ENCODE measurements at places on chromosomes 6 and 20.

- no peak overlapping the region for H3K4me3 ChIP-seq
- H3K36me3 ChIP-seq, result no peaks in the 10 kb centered on the region
- no peak for DNase-seq
- no peaks in the 10 kb centered on the region for H3K4me1 ChIP-seq
- no peak overlapping the region for H3K27ac ChIP-seq
Observed at GRCh38 chr20:56171087-56172012, 77.2 kb upstream of the MC3R start.

- H3K4me1 ChIP-seq, result peaks cover 61% of the 10 kb centered on the region
- H3K27me3 ChIP-seq, result no peaks in the 10 kb centered on the region
- peak overlapping the region; percentile 42 for H3K27ac ChIP-seq
- H3K36me3 ChIP-seq, result peaks cover 3% of the 10 kb centered on the region
Observed at GRCh38 chr20:32362901-32363364, 4.8 kb downstream of the ASXL1 start.

GRCh38 chr6:139882234-139882633 lies 507.8 kb upstream of the CITED2 start:
- H3K4me3 ChIP-seq, result no peak overlapping the region
- H3K4me1 ChIP-seq, result peaks cover 25% of the 10 kb centered on the region
- no peaks in the 10 kb centered on the region for H3K27me3 ChIP-seq
- no peaks in the 10 kb centered on the region for H3K36me3 ChIP-seq

- H3K4me3 ChIP-seq, result no peak overlapping the region
- no peaks in the 10 kb centered on the region for H3K27me3 ChIP-seq
- H3K27ac ChIP-seq, result no peak overlapping the region
- no peak for DNase-seq
Observed at GRCh38 chr20:49948178-49948577, 12.0 kb downstream of the RNF114 start.

DNA sequence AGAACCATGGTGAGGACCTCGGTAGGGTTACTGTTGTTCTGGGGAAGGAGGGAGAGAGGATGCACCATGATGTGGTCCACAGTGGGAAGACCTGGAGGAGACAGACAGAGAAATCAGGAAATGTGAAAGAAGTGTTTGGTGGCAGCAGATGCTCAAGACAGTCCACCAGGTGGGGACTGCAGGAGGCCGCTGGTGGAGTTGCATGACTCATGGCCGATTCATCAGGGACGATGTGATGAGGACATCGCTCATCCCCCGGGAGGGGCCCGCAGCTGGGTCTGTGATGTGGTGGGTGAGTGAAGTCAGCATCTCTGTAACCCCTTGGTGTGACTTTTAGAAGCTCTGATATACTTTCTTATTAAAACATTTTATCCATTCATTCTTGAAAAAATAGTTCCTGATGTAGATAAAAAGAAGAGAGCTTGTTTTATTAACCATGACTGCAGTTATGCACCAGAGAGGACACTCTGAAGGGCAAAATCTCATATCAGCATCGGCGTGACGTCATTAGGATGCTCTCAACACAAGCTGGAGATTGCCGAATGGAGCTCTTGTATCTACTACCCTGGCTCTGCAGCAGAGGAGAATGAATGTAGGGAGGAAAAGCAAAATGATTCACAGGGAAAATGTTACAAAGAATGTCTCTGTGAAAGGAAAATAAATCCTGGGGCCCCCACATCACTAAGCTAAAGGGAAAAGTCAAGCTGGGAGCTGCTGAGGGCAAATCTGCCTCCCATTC lies 71.2 kb downstream of the RAMACL start:
- no peak overlapping the region for H3K27ac ChIP-seq
- no peaks in the 10 kb centered on the region for H3K36me3 ChIP-seq
- H3K4me3 ChIP-seq, result no peak overlapping the region
- DNase-seq, result no peak
- peaks cover 14% of the 10 kb centered on the region for H3K4me1 ChIP-seq
- H3K27me3 ChIP-seq, result no peaks in the 10 kb centered on the region

DNA sequence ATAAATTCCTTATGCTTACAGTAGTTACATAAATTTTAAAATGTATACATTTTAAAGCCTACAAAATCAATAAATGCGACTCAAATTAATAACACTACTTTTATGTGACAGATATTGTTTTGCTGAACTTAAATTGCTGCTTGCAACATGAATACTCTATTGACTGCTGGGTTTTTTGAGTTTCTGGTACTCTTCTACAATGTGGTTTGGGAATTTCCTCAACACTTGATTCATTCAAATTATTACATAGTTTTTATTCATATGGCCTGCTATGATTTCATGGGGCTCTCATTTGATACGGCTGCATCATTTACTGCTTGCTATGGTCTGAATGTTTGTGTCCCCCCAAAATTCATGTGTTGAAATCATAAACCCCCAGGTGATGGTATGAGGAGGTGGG lies 2.3 kb upstream of the TXLNB start:
- H3K36me3 ChIP-seq, result no peaks in the 10 kb centered on the region
- no peak overlapping the region for H3K4me3 ChIP-seq
- no peaks in the 10 kb centered on the region for H3K27me3 ChIP-seq
- no peak overlapping the region for H3K27ac ChIP-seq
- H3K4me1 ChIP-seq, result peaks cover 41% of the 10 kb centered on the region
- DNase-seq, result no peak

DNA sequence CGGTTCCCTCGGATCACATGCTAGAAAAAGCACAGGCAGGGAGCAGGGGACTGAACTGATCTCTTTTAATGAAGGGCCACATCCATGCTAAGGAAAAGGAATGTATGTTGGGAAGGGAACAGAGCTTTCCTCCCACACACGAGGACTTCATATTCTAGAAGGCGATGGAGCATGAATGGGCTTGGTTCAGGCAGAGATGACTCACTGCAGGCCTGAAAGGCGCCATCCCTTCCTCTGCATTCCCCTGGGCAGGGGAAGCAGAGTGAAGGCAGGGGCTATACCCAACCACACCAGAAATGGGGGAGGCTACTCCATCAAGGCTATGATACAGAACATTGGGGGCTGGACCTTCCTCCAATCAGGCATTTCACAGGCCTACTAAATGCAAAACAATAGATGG lies 30.6 kb downstream of the ELMO2 start:
- no peaks in the 10 kb centered on the region for H3K4me1 ChIP-seq
- no peak overlapping the region for H3K27ac ChIP-seq
- H3K36me3 ChIP-seq, result peaks cover 78% of the 10 kb centered on the region
- no peak for DNase-seq

DNA sequence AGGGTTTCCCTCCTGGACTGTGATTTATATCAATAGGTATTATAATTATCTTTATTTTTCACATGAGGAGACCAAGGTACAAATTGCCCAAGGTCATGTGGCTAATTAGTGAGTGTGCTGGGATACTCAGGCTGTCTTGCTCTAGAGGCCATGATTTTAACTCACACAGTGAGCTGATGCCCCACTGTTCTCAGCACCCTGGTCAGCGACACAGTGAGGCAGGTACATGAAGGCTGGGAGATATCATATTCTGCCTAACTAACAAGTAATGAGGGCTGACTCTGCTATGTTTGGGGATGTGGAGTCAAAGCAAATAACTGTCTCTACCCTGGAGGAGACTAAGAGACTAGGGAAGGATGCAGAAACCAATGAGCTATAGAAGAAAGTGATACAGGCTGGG lies 501.1 kb downstream of the PTPRT start:
- no peak overlapping the region for H3K27ac ChIP-seq
- no peaks in the 10 kb centered on the region for H3K36me3 ChIP-seq
- no peak overlapping the region for H3K4me3 ChIP-seq
- no peak for DNase-seq
- no peaks in the 10 kb centered on the region for H3K27me3 ChIP-seq
- H3K4me1 ChIP-seq, result no peaks in the 10 kb centered on the region

DNA sequence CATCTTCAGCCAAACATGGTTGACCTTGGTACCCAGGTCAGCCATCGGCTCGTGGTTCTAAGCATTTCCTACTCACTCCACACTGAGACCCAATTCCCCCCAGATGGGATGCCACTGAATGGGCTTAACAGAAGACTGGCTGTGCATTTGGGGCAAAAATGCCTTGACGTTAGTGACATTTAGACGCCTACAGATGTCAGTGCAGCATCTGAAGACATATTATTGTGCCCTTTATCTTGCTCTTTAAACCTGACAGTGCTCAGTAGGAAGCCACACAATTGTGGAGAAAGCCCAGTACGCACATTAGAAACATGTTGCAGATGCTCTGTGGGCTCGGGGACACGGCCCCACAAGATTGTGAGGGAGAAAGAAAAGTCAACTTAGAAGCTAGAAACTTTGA lies 414.7 kb downstream of the PTPRT start:
- no peak overlapping the region for H3K4me3 ChIP-seq
- DNase-seq, result no peak
- H3K36me3 ChIP-seq, result no peaks in the 10 kb centered on the region
- no peaks in the 10 kb centered on the region for H3K4me1 ChIP-seq

- H3K27ac ChIP-seq, result no peak overlapping the region
- no peak overlapping the region for H3K4me3 ChIP-seq
- no peaks in the 10 kb centered on the region for H3K4me1 ChIP-seq
- no peaks in the 10 kb centered on the region for H3K36me3 ChIP-seq
Observed at GRCh38 chr20:23095499-23095898, 9.4 kb upstream of the CD93 start.

DNA sequence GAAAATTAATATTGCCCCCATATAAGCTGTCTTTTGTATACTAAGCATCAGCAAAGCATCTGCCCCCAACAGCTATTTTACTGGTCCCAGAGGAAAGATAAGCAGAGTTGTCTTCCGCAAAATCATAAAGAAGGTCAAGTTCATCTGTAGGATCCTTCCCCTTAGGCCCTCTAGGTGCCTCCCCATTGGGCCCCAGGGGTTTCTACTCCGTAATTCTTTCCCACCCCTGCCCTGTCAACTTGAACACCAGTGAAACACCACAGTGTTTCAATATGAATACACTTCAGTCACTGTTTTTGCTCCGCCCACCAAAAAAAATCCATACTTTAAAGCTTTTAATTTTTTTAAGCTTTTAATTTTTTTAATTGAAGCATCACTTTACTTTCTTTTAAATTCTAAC lies 159.2 kb downstream of the ATXN1 start:
- DNase-seq, result no peak
- H3K4me3 ChIP-seq, result no peak overlapping the region

DNA sequence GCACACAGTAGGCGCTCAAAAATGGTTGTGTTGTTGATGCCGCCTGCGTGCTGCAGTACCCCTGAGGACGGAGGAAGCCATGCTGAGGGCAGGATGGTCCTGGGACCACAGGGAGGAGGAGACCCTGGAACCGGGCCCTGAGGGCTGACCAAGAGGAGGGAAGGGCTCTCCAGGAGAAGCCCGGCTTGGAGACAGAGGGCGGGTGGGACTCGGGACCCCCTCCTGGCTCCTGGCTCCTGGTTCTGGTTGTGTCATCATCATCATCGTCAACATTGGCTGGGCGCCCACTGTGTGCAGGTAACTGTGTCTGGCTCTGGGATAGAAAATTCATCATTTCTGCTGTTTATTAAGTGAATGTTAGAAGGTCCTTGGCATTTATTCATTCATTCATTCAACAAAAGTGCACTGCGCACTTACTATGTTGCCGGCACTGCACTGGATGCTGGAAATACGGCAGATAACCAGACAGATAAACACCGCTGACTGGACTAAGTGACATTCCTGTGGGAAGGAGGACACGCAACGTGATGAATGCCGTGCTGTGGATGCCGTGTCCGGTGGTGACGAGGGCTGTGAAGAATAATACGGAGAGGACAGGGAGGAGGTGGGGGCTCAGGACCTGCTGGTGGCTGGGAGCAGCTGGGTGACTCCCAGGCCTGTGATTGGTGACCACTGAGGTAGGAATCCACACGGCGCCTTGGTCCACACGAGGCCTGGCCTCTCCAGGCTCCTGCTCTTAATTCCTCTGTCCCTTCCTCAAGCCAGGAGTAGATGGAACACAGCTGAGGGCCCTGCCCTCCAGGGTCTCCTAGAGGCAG lies 35.3 kb downstream of the SPDEF start:
- no peaks in the 10 kb centered on the region for H3K36me3 ChIP-seq
- H3K27ac ChIP-seq, result no peak overlapping the region
- H3K4me3 ChIP-seq, result no peak overlapping the region
- peaks cover 7% of the 10 kb centered on the region for H3K4me1 ChIP-seq
- H3K27me3 ChIP-seq, result no peaks in the 10 kb centered on the region
- DNase-seq, result no peak

GRCh38 chr6:106141441-106142237 lies 55.5 kb downstream of the PRDM1 start:
- H3K27me3 ChIP-seq, result no peaks in the 10 kb centered on the region
- peak overlapping the region; percentile 34 for H3K27ac ChIP-seq
- H3K4me1 ChIP-seq, result peaks cover 18% of the 10 kb centered on the region
- no peak overlapping the region for H3K4me3 ChIP-seq
- no peaks in the 10 kb centered on the region for H3K36me3 ChIP-seq

GRCh38 chr6:31473780-31474761 lies 23.9 kb upstream of the MICB start:
- no peak overlapping the region for H3K4me3 ChIP-seq
- H3K27me3 ChIP-seq, result no peaks in the 10 kb centered on the region
- H3K4me1 ChIP-seq, result peaks cover 48% of the 10 kb centered on the region
- peak overlapping the region; percentile 17 for H3K27ac ChIP-seq
- no peaks in the 10 kb centered on the region for H3K36me3 ChIP-seq

GRCh38 chr20:7855545-7855944 lies 84.7 kb downstream of the HAO1 start:
- H3K36me3 ChIP-seq, result no peaks in the 10 kb centered on the region
- no peak overlapping the region for H3K27ac ChIP-seq
- DNase-seq, result no peak
- no peak overlapping the region for H3K4me3 ChIP-seq
- H3K4me1 ChIP-seq, result no peaks in the 10 kb centered on the region
- H3K27me3 ChIP-seq, result no peaks in the 10 kb centered on the region

DNA sequence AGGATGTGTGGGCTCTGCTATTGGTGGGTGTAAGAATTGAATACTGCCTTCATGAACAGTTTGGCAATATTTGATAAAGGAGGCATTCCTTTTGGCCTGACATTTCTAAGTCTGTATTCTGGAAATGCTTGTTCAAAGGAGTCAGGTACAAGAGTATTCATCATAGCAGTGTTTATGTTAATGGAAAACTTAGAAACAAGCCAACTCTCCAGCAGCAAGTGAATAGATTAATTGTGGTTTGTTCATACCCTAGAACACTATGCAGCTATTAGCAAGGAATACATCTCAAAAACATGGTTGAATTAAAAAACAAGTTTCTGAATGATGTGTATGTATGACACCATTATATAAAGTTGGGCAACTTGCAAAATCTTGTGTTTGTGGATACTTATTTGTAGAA lies 195.8 kb downstream of the ZFAND3 start:
- no peak overlapping the region for H3K4me3 ChIP-seq
- peaks cover 4% of the 10 kb centered on the region for H3K4me1 ChIP-seq
- H3K27ac ChIP-seq, result no peak overlapping the region
- DNase-seq, result no peak

DNA sequence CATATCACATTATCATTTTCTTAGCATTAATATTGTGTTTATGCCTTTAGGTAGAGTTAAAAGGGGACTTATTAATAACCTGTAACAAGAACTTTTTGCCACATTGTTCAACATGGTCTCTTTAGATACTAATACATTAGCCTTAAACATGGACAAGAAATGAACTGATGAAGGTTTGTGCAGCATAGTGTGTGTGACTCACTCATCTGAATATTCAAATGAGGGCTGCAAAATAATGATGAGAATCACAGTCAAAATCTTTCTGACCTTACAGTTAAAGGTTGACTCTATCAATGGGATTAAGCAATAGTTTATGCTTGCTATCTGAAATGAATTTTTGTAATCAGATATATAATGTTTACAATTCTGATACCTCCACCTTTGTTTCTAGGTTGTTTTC lies 1189.3 kb upstream of the CITED2 start:
- H3K4me3 ChIP-seq, result no peak overlapping the region
- no peak overlapping the region for H3K27ac ChIP-seq
- H3K4me1 ChIP-seq, result no peaks in the 10 kb centered on the region
- no peak for DNase-seq

- H3K4me3 ChIP-seq, result no peak overlapping the region
- DNase-seq, result no peak
- H3K36me3 ChIP-seq, result no peaks in the 10 kb centered on the region
- no peak overlapping the region for H3K27ac ChIP-seq
Observed at GRCh38 chr6:91743756-91744155, 1156.9 kb upstream of the MAP3K7 start.

Measured in B cell (primary cell).